Vagina (tissue), 2 donors: ENCODE measurements at places on chromosomes 16 and 17. TPM values are rescaled to one million over a fixed set of nuclear protein-coding genes. Genes with fewer than 3 reads are reported as not detected.
A peak's percentile ranks its signal among the peaks of the same experiment; 100 is the strongest.

The C16orf54 gene
- total RNA-seq = 3.2 TPM

The TOP2A gene
- 16.9 TPM for total RNA-seq

The SEPTIN12 gene
- not detected for total RNA-seq

The TBX6 gene
- 6.4 TPM for total RNA-seq

The KRT222 gene
- not detected for total RNA-seq

The OR4D1 gene
- total RNA-seq = not detected

The ZPBP2 gene
- total RNA-seq = not detected

GRCh38 chr16:24508614-24509013 lies 30.8 kb upstream of the RBBP6 start:
- no peak for DNase-seq
- no peaks in the 10 kb centered on the region for H3K36me3 ChIP-seq
- H3K4me3 ChIP-seq = no peak overlapping the region
- H3K27me3 ChIP-seq = no peaks in the 10 kb centered on the region
- no peak overlapping the region for H3K27ac ChIP-seq

DNA sequence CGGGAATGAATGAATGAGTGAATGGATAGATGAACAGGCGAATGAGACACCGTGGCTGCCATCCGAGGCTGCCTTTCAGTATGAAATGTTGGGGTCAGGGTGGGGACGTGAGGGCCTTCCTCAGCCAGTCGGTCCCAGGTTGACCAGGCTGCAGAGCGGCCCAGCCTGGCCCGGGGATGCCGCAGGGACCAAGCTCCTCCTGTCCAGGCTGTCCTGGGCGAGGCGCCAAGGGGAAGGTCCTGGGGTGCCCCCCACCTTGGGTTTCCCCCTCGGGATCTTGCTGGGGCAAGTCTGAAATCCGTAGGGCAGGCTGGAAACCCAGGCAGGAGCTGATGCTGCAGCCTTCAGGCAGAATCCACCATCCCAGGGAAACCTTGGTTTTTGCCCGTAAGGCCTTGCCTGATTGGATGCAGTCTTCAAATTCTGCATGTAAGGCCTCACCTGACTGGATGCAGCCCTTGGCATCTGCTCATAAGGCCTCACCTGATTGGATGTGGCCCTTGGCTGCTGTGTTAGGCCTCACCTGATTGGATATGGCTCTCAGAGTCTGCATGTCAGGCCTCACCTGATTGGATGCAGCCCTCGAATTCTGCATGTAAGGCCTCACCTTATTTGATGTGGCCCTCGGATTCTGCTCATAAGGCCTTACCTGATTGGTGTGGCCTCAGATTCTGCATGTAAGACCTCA lies 61.7 kb upstream of the ZNF469 start:
- no peak overlapping the region for H3K4me3 ChIP-seq
- H3K4me1 ChIP-seq = peaks cover 22% of the 10 kb centered on the region
- no peaks in the 10 kb centered on the region for H3K27me3 ChIP-seq
- no peaks in the 10 kb centered on the region for H3K36me3 ChIP-seq

GRCh38 chr17:29341726-29342125 lies 47.8 kb upstream of the NUFIP2 start:
- no peak overlapping the region for H3K4me3 ChIP-seq
- DNase-seq = no peak
- no peak overlapping the region for H3K27ac ChIP-seq
- H3K36me3 ChIP-seq = no peaks in the 10 kb centered on the region
- H3K27me3 ChIP-seq = no peaks in the 10 kb centered on the region

DNA sequence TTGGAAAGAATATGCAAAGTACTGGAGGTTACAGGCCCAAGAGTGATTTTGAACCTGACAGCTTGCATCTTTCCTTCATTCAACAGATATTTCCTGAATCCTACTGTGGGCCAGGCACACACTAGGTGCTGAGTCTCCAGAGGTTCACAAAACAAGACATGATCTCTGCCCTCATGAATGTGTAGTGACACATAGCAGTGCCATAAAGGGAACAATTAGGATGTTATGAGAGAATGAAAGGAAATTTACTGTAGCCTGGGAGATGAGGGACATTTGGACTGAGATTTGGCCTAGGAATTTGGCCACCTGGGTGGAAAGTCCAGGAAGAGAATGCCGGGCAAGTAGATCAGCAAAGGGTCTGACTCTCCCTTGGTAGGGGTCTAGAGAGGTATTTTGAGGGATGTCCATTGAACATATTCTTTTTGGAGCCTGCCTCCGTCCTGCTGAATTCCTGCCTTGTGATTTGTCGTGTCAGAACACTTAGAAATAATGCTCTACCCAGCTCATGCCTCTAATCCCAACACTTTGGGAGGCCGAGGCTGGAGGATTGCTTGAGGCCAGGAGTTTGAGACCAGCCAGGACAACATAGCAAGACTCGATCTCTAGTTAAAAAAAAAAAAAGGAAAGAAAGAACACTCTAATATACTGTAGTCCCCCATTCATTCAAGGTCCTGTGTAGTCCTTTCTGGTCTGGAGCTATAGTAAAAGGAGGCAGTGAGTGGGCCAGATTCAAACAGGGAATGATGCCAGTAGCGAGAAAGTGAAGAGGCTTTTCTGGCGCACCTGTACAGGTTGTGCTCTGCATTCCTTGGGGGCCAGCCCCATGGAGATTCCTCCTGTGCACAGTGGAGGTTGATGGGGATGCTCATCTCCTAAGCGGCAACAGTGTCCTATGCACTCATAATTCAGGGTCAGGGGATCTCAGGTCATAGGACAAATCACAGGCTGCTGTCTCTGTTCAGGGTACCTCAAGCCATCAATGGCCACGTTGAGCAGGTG lies 90.6 kb upstream of the CLEC18A start:
- H3K27ac ChIP-seq = peak overlapping the region; percentile 22
- H3K27me3 ChIP-seq = no peaks in the 10 kb centered on the region
- no peak overlapping the region for H3K4me3 ChIP-seq
- DNase-seq = no peak
- no peaks in the 10 kb centered on the region for H3K36me3 ChIP-seq

DNA sequence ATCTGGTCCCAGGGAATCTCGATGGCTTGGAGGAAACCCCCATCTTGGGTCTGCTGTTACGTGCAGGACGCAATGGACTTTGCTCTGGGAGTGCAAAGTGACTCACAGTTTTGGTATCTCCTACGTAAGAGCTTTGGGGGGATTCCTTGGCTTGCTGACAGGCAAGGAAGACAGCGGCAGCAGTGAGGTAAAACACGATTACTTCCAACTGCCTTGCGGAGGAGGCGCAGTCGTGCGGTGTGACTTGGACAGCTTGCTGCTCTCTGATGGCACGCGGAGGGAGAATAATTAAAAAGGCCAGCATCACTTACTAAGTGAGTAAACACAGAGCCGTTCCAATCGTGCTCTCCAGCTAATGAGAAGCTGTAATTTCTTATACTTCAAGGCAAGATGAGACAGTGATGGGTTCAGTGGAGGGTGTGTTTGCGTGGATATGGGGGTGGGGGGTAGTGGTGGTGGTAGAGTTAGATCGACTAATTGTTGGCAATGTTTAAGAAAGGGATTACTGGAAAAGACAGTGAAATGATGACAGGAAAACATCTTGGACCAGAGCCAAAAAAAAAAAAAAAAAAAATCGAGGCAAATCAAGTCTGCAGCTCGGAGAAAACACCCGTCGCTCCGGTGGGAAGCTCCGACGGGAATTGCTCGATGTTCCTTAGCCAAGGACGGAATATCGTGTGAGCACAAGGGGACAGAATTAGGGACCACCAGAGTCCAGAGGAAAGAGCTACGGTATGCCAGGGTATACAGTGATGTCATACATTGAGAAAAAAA lies 184.8 kb upstream of the ZFHX3 start:
- H3K27ac ChIP-seq = no peak overlapping the region
- H3K4me1 ChIP-seq = peaks cover 15% of the 10 kb centered on the region
- no peaks in the 10 kb centered on the region for H3K36me3 ChIP-seq
- DNase-seq = peak; percentile 90

- no peaks in the 10 kb centered on the region for H3K27me3 ChIP-seq
- H3K36me3 ChIP-seq = no peaks in the 10 kb centered on the region
- H3K4me3 ChIP-seq = no peak overlapping the region
- DNase-seq = no peak
- no peaks in the 10 kb centered on the region for H3K4me1 ChIP-seq
Measured at GRCh38 chr17:73492821-73493814, 151.1 kb downstream of the SDK2 start.

- peak overlapping the region; percentile 73 for H3K27ac ChIP-seq
- H3K4me1 ChIP-seq = peaks cover 59% of the 10 kb centered on the region
- H3K4me3 ChIP-seq = no peak overlapping the region
- no peaks in the 10 kb centered on the region for H3K36me3 ChIP-seq
Measured at GRCh38 chr17:27540318-27541101, 84.3 kb downstream of the KSR1 start.

- H3K27me3 ChIP-seq = no peaks in the 10 kb centered on the region
- no peaks in the 10 kb centered on the region for H3K36me3 ChIP-seq
- DNase-seq = peak; percentile 34
- H3K4me1 ChIP-seq = no peaks in the 10 kb centered on the region
Measured at GRCh38 chr17:15742051-15742795, 10.1 kb downstream of the TBC1D26 start.
